ENCODE measurements at places on chromosomes 2 and 18. TPM values are rescaled to one million over a fixed set of nuclear protein-coding genes. Genes with fewer than 3 reads are reported as not detected.

DNA sequence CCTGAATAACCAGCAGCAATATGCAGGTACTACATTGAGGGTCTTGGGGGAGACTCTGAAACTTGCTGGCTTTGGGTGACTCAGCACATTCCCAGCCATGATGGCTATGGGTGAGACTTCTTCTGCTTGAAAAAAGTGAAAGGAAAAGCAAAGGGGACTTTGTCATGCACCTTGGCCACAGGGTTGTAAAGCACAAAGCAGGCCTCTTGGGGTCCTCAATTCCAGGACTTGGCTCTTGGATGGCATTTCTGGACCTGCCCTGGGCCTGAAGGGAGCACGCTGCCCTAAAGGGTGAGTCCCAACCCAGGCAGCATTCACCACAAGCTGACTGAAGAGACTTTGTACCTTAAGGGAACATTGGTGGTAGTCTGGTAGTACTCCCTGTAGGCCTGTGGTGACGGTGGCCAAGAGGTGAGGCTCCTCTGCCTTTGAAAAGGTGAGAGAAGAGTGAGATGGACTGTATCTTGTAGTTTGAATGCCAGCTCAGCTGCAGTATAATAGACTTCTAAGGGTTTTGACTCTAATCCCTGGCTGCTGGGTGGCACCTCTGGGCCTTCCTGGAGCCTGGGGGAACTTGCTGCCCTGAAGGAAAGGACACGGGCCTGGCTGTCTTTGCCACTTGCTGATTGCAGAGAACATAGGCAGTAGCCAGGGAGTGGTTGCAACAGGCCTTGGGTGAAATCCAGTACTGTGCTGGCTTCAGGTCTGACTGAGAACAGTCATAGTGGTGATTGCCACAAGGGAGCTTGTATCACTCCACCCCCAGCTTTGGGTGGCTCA lies 36.5 kb upstream of the CYTIP start:
- DNase-seq, result peak; percentile 71

Gene FRZB
- total RNA-seq, result not detected

Gene DSG2
- total RNA-seq, result 0.82 TPM

GRCh38 chr2:216516730-216517350 lies 18.2 kb downstream of the RPL37A start:
- no peak for DNase-seq

DNA sequence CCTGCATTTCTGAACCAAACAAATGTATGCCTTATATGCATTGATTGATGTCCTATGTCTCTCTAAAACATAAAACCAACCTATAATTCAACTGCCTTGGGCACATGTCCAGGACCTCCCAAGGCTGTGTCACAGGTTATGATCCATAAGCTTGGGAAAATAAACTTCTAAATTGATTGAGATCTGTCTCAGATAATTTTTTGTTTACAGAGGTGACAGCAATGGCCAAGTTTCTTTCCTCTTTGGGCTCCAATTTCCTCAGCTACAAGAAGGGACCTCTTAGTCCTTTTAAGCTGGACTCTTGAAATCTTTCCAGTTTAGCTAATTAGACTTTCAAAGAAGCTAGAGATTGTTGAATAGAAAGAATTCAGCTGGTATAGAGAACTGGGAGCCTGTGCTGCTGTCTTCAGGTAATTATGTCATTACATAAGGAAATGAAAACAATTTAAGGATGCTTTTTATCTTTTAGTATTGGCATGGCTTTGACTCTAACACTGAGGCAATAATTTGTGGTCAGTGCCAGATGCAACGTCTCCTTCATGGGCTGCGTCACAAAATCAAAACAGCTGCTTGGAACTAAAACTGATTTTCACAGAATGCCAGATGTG lies 412.1 kb upstream of the TRIB2 start:
- no peak for DNase-seq

GRCh38 chr2:7849531-7849930 lies 832.3 kb upstream of the ID2 start:
- no peak for DNase-seq

- no peak for DNase-seq
Observed at GRCh38 chr2:153770359-153770991, 101.2 kb upstream of the GALNT13 start.

GRCh38 chr18:45122506-45122905 lies 441.8 kb downstream of the SETBP1 start:
- no peak for DNase-seq

DNA sequence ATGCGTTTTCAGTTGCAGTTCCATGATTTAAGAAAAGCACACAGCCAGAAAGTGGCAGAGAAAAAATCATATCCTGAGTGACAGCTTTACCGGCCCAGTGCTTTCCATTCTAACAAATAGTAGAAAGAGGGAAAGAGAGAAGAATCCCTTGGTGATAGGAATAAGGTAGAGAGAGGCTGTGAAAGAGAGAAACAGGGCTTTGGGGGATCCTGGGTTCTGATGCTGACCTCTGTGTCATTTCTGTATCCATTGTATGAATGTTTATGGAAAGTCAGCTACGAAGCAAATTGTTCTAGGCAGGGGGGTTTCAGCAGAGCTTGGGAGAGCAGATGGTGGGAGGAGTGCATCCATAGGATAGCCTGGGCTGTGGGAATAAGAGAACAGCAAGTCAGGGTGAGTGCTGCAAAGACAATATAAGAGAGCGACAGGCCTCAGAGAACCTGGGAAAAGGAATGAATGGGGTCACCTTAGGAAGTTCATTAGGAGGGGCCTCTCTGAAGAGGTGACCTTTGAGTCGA lies 203.4 kb upstream of the TNP1 start:
- DNase-seq, result no peak

DNA sequence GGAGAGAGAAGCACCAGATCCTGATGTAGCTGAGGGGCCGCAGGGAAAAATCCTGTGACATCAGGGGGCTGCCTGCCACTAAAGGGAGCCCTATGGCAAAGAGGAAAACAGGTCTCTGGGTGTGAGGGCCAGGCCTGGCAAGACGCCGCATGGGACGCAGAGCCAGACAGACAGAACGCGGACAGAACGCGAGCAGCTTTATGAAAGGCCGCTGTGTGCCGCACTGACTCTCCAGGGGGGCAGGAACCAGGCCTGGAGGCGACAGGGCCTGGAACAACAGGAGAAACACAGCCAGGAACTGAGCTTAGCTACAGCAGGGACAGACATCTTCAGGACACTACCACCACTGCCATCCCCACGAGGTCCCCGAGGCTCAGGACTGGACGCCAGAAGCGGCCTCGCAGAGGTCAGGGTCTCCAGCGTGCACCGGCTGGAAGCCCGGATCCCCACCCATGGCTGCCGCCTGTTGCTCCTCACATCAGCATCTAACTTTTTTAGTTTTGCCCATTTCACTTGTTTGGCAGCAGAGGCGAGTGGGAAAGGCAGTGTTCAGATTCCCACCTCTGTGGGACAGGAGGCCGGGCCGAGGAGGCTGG lies 131.6 kb downstream of the VAPA start:
- no peak for DNase-seq

DNA sequence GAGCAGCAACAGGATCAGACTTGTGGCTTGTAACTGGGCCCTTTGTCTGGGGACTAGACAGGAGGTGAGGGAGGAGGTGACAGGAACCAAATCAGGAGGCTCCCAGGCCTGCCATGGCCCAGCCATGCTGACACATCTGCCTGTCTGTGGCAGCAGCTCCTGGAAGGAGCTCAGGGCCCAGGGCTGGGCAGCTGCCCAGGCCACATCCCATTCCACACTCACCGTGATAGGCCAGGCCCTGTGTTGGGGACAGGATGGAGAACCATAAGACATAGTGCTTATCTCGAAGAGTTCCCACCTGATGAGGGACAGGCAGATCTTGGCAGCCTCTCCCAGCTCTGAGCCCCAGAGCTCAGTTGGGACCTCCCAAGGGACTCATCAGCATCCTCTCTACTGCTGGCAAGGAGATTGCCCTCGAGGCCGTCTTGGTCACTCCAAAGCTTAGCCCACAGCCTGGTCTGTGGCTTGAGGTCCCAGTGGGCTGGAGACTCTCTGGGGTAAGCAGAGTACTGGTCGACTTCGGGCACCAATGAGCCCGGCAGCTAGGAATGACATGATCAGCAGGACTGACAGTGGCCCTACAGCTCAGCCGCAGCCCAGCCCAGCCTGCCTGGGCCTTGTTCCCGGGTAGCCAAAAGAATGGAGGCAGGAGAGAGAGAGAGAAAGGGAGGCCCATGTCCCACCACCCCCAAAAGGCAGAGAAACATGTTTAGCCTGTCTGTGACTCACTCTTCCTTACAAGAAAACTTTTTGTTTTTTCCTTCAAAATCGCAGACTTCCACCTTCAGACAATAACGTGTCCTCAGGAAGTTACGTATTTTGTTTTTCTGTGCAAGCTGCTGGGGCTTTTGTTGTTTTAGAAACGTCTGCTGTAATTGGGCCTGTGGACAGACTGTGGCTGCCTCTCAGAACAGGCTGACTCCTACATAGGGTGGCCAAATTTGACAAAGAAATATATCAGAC lies 82.1 kb downstream of the HS1BP3 start:
- no peak for DNase-seq

DNA sequence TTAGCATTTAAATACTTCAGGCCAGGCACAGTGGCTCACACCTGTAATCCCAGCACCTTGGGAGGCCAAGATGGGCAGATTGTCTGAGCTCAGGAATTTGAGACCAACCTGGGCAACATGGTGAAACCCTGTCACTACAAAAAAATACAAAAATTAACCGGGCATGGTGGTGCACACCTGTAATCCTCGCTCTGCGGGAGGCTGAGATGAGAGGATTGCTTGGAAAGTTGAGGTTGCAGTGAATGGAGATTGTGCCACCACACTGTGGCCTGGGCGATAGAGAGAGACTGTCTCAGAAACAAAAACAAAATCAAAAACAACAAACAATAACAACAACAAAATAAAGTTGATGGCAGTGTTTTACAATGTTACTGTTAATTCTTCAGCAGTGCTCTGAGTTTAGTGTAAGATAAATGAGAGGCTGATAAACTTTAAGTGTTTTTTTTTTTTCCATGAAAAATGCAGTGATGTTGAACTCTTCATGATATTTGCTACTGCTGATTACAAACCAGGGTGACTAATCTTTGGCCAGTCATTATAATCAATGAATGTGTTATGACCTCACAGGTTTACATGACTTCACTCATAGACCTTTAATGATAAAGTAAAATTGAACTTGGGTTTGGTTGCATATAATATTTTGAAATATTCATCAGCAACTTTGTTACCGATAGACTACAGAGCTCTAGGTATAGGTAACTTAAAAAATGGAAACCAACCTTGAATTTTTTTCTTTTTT lies 2.5 kb downstream of the ITGAV start:
- DNase-seq, result no peak

DNA sequence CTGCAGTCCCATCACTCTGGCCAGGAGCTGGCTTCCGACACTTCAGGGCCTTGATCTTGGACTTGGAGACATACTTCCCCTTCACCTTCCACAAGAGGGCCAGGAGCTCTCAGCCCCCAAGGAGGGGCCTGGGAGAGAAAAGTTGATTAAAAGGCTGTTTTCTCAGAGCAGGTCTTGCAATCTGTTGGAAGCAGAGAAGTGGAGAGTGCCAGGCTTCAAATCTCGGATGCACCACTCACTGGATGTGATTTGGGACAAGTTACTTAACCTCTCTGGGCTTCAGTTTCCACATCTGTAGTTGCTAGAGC lies 255.3 kb downstream of the CYP26B1 start:
- DNase-seq, result no peak

- no peak for DNase-seq
Observed at GRCh38 chr2:241548451-241548835, 10.1 kb upstream of the BOK start.

DNA sequence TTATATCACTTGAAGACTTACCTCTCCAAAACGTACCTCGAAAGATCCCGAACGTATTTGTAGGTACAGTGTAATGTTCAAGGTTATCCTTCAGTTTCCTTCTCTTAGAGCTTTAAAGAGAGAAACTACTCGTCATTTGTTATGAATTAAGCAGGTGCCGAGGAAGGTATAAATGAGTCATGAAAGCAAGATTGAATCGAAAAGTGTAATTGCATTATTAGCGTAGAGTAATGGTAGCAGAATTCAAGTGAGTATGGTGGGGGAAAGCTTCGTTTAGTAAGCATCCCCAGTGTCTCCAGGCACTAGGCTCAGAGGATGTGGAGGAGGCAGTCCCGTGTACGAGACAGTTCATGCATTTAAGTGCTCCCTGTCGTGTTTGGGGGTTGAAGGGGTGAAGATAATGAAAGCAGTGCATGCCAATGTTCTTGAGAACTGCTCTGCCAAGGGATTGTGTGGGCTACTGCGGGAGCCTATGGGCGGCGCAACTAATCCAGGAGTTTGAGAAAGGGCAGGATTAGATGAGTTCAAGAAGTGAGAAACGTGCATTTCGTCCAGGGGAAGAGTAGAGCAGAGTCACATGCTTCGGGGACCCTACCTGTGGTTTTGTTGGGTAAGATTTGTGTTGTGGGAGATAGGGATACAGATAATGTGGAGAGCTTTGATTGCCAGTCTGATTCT lies 858 bp downstream of the POLR1B start:
- DNase-seq, result no peak

- DNase-seq, result no peak
Observed at GRCh38 chr2:179107737-179108136, 57.8 kb upstream of the CCDC141 start.

DNA sequence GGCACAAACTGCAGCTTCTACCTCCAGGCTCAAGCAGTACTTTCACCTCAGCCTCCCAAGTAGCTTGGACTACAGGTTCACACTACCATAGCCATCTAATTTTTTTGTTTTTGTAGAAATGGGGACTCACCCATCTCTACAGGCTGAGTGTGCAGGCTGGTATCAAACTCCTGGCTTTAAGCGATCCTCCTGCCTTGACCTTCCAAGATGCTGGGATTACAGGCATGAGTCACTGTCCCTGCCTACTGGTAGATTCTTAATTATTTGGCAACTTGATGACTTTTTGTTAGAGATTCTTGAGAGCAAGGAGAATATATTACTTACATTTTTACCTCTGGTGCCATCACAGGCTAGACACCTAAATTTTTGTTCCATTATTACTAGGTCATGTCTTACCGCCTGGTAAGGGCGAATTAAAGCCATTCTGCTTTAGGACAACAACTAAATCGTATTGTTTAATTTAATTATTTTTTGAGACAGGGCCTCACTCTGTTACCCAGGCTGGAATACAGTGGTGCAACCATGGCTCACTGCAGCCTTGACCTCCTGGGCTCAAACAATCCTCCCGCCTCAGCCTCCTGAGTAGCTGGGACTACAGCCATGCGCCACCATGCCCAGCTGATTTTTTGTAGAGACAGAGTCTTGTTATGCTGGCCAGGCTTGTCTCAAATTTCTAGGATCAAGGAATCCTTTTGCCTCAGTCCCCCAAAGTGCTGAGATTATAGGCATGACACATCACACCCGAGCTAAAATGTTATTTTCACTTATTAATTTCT lies 15.7 kb downstream of the DYNC1I2 start:
- no peak for DNase-seq
